Right lobe of liver (tissue), 6 donors: ENCODE measurements at places on chromosomes 6 and 20. TPM values are rescaled to one million over a fixed set of nuclear protein-coding genes. Genes with fewer than 3 reads are reported as not detected.

GRCh38 chr6:36976931-36977330 lies 9.1 kb downstream of the MTCH1 start:
- DNase-seq, result no peak

DNA sequence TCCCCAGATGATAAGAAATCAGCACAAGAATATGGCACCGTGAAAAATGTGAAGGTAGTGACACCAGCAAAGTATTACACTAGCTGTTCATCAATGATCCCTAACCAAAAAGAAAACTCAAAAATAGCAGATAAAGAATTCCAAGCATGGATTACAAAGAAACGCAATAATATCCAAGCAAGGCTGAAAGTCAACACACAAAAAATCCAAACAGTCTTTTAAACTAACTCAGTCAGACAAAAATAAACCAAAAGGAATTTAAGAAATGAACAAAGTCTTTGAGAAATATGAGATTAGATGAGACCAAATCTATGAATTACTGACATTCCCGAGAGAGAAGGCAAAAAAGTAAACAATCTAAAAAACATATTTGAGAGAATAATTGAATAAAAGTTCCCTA lies 976.1 kb upstream of the MAP3K7 start:
- no peak for DNase-seq

DNA sequence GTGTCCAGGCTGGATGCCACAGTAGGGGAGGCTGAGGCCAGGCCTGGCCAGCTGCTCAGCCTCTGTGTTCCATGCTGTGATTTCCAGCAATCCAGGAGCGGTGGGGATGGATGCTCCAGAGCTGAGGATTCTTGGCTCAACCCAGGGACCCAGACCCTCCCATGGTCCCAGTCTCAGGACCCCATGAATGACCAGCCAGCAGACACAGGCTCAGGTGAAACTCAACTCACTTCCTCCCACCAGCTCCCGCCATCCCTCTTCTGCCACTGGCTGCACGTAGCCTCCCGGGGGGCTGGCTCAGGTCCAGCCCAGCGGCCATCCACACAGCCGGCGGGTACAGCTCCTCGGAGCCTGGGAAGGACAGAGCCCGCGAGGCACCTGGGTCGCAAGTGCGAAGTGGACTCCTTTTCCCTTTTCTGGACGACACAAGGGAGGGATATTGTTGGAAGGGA lies 54.5 kb upstream of the DACT2 start:
- no peak for DNase-seq

DNA sequence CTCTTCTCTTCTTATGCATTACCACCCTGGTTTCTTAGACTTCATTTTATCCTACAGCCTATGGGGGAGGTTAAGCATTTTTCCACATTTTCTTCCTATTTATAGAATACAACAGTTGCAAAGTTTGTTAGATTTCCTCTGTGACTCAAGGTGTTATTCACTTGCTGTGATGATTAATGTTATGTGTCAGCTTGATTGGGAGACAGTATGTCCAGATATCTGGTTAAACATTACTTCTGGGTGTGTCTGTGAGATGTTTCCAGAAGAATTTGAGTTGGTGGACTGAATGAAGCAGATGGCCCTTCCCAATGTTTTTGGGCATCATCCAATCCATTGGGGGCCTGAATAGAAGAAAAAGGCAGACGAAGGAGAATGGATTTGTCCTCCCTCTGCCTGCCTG lies 131.3 kb downstream of the C6orf118 start:
- no peak for DNase-seq

Gene UBD
- 60.4 TPM for total RNA-seq

Gene RAB32
- 18.3 TPM for total RNA-seq

DNA sequence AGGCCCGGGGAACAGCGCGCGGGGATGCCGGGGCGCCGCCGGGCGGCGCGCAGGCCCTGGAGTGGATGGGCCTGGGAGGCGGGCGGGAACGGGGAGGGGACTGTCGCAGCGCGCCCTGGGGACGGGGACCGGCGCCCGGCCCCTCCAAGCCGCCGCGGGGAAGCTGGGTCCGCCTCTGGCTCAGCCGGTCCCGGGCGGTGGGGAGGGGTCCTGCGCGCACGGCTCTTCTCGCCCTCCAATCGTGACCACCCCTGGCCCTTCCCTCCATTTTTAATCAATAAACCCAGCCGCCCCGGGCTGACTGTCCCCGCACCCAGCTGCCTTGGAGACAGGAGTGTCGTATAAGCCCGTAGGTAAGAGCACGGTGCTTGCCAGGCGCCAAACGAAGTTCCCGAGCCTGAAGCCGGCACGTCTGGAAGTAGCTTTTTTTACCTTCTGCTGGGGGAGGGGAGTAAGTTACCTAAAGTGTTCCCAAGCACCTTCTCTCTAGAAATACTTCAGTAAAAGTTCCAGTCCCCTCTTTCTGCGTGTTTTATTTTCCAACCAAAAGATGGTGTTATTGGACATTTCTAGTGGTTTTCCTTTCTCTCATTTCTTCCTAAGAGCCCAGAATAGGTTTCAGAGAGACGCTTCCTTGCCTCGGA lies 780 bp upstream of the TAF4 start:
- DNase-seq, result peak; percentile 69
